Osteoblast (primary cell): ENCODE measurements at places on chromosomes 11 and 22.

- DNase-seq = peak; percentile 87
- no peaks in the 10 kb centered on the region for H3K27me3 ChIP-seq
- H3K36me3 ChIP-seq = peaks cover 7% of the 10 kb centered on the region
- peaks cover 13% of the 10 kb centered on the region for H3K4me1 ChIP-seq
- peak overlapping the region; percentile 48 for H3K27ac ChIP-seq
These were observed 873 bp downstream of the NCAPH2 start for GRCh38 chr22:50508897-50509296.

DNA sequence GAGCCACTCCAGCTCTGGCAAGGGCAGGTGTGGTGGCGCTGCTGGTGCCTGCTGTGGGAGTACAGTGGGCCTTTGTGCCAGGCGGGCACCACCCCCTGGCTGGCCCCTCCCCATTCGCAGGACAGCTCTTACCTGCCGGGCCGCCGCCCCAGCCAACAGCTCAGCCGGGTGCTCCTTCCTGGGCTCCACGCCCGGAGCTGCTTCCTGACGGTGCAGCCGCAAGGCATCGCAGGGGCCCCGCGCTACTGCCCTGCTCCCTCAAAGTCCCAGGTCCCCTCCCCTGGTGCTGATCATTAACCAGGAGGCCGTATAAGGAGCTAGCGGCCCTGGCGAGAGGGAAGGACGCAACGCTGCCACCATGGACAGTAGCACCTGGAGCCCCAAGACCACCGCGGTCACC is at the start of gene SLC5A1:
SLC5A1 (plus strand) TSS at position 338 of the 400 bp plus-strand sequence; CDS start at position 359, 21 bp downstream.
- peaks cover 57% of the 10 kb centered on the region for H3K27me3 ChIP-seq
- no peaks in the 10 kb centered on the region for H3K4me1 ChIP-seq
- DNase-seq = no peak

DNA sequence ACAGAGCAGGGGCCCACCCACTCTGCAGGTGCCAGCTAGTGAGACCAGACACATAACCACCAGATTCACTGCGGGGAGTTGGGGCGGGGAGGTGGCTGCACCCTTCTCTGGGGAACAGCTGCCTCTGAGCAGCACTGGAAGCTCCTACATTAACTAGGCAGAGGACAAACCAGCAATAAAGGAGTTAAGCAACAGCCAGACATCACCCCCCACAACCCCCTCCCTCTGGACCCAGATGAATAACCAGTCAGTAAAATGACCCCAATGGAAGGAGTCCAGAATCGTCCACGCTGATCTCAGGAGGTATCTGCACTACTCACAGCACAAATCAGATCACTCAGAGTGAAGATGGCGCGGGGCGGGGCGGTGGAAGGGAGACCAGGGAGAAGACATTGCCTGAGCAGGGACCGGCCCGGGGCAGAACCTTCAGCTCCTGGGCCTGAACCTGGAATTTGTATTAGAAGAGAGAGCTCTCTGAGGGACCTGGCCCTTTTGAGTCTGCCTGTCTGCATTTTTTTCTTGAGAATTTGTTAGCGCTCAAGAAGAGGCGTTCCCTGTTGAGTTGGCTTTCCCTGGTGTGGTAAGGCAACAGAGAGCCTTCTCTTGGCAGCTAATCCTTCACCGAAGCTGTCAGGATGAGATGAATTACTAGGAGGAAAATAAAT is 125.5 kb upstream of the NCAM1 start:
- no peak overlapping the region for H3K4me3 ChIP-seq
- no peak for DNase-seq
- no peaks in the 10 kb centered on the region for H3K4me1 ChIP-seq
- no peaks in the 10 kb centered on the region for H3K36me3 ChIP-seq
- no peak overlapping the region for H3K27ac ChIP-seq

- H3K27me3 ChIP-seq = no peaks in the 10 kb centered on the region
- H3K27ac ChIP-seq = no peak overlapping the region
- H3K4me1 ChIP-seq = no peaks in the 10 kb centered on the region
- no peak for DNase-seq
- H3K36me3 ChIP-seq = no peaks in the 10 kb centered on the region
- H3K4me3 ChIP-seq = no peak overlapping the region
These were observed 331.4 kb downstream of the DLG2 start for GRCh38 chr11:85295694-85296271.

DNA sequence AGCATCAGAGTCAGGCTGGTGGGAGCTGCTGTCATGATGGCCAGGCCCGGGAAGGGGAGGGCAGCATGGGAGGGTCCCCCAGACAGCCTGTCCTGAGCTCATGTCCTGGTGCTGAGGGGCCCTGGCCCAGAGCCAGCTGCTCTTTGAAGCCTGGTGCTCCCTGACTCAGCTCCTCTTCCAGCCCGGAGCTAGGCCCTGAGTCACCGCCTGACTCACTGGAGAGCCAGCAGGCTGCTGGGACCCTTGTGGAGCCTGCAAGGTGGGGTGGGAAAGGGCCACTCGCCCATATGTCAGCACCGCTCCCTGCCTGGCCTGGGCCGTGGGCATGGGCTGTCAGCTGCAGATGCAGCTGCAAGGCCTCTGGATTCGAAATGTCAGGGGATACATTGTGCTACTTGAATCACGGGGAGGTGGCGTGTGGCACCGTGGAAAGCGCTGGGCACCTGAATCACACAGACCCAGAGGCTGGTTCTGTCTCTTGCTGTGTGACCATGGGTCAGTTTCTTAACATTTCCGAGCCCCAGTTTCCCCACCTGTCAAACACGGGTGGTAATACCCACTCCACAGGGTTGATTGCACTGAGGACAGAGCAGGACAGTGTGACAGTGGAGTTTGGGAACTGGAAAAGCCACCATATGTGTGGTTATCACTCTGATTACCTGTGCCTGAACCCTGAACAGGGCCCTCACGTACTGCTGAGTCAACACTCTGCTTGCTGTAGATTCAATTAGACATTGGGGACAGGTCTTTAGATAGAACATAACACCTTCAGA is 4.4 kb downstream of the CACNA1I start:
- H3K4me3 ChIP-seq = no peak overlapping the region
- no peak overlapping the region for H3K27ac ChIP-seq
- H3K36me3 ChIP-seq = no peaks in the 10 kb centered on the region
- DNase-seq = peak; percentile 99

- no peaks in the 10 kb centered on the region for H3K4me1 ChIP-seq
- H3K36me3 ChIP-seq = no peaks in the 10 kb centered on the region
- H3K4me3 ChIP-seq = no peak overlapping the region
- peaks cover 19% of the 10 kb centered on the region for H3K27me3 ChIP-seq
- DNase-seq = no peak
These were observed 616.3 kb downstream of the INSC start for GRCh38 chr11:15730995-15731385.

DNA sequence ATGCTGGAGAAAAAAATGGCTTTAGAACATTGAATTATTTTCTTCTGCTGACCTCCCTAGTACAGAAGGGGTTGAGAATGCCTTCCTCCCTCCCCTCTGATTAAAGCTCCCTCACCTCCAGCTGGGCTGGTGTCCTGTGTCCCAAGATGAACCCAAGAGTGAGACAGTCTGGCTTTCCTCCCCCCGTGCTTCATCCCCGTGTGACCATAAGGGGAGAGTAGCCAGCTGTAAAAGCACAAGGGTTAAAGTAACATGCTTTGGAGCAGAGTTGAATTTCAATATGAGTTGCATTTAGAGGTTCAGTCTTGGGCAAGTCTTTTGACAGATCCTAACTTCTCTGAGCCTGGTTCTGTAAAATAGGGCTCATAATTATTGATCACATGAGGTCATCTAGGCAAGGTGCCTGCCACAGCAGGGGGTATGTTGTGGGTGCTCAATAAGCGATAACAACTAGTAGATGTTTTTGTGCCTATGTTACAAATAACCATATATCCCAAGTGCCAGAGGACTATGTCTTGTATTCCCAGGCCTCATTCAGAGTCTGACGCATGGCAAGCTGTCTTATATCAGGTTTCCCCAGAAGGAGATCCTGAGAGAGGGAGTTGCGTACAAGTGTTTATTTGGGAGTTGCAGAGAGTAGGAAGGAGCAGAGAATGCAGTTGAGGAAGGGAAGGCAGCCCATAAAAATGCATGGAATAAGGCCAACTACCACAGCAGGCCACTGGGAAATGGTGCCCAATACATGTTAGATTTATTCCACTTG is 4.1 kb downstream of the PRG2 start:
- no peaks in the 10 kb centered on the region for H3K4me1 ChIP-seq
- no peak for DNase-seq
- no peak overlapping the region for H3K4me3 ChIP-seq
- no peak overlapping the region for H3K27ac ChIP-seq
- no peaks in the 10 kb centered on the region for H3K36me3 ChIP-seq
- H3K27me3 ChIP-seq = peaks cover 10% of the 10 kb centered on the region

GRCh38 chr11:117316197-117316961 is at the start of gene BACE1:
BACE1 (minus strand) TSS chr11:117316256; CDS start chr11:117315795, 461 bp downstream.
- H3K27me3 ChIP-seq = no peaks in the 10 kb centered on the region
- H3K4me1 ChIP-seq = peaks cover 27% of the 10 kb centered on the region
- H3K27ac ChIP-seq = peak within 1 kb of the TSS; percentile 51
- H3K4me3 ChIP-seq = peak within 1 kb of the TSS; percentile 74

DNA sequence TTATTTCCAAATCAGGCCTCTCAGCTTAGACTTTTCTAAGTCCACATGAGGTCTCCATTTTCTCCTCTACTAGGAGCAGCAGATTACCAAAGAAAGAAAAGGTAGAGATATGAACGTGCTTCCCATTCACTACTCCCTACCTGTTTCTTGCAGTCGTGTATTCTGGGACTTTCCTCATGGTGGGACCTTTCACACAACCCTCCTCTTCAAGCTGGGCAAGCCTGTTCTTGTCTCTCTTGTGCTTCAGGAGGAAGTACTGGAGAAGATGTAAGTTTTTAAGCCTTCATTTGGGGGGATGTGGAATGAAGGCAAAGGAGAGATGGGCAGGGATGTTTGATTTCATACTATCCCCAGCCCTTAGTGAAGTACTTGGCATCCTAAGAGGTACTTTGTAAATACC is 128.8 kb upstream of the SESN3 start:
- H3K4me1 ChIP-seq = peaks cover 8% of the 10 kb centered on the region
- no peak overlapping the region for H3K27ac ChIP-seq
- H3K36me3 ChIP-seq = no peaks in the 10 kb centered on the region
- no peak for DNase-seq

GRCh38 chr22:43036282-43036829 is 21.4 kb upstream of the PACSIN2 start:
- H3K36me3 ChIP-seq = no peaks in the 10 kb centered on the region
- no peak overlapping the region for H3K4me3 ChIP-seq
- no peaks in the 10 kb centered on the region for H3K27me3 ChIP-seq
- peak; percentile 90 for DNase-seq

DNA sequence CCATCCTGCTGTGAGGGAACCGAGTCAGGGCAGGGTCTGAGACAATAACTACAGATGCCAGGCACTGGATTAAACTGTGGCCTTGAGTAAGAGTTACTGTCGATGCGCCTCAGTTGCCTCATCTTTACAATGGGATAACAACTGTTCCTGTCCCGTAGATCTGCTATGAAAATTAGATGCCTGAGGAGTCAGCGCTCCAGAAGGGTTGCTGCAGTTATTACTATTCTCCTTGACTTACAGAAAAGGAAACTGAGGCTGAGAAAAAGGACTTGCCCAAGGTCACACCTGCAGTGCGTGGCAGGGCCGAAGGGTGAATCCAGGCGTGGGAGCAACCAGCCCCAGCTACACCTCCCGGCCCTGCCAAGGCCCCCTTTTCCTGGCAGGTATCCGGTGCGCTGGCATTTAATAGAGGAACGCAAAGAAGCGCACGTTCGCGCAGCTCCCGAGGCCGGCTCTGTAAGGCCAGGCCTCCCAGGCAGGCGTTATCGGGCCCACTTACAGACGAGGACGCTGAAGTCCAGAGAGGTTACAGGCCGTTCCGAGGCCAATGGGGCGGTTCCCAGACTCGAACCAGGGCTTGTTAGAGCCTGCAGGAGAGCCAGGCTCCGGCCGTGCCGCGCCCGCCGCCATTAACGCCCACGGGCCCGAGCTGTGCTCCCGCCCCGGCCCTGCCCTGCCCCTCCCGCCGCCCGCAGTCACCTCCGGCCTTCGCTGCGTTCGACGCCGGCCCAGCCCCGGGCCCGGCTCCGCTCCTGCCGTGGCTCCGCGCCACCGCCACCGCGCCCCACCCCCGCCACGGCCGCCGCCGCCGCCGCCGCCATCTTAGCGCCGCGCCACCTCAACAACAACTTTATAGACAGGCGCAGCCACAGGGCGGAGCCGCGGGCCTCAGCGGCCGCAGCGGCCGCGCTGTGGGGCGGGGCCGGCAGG is at the start of gene C11orf68:
C11orf68 (minus strand) TSS at position 852 of the 930 bp plus-strand sequence; CDS start at position 821, 31 bp downstream.
- no peaks in the 10 kb centered on the region for H3K27me3 ChIP-seq
- H3K4me1 ChIP-seq = peaks cover 59% of the 10 kb centered on the region

- no peaks in the 10 kb centered on the region for H3K27me3 ChIP-seq
- no peak for DNase-seq
- no peak overlapping the region for H3K27ac ChIP-seq
These were observed 70.3 kb downstream of the SLC1A2 start for GRCh38 chr11:35348898-35349687.

- DNase-seq = no peak
- no peaks in the 10 kb centered on the region for H3K36me3 ChIP-seq
- no peak overlapping the region for H3K4me3 ChIP-seq
- peaks cover 10% of the 10 kb centered on the region for H3K4me1 ChIP-seq
- peak overlapping the region; percentile 20 for H3K27ac ChIP-seq
These were observed 42.0 kb downstream of the MCHR1 start for GRCh38 chr22:40721266-40721665.

GRCh38 chr11:44356351-44356750 is 46.4 kb upstream of the ALX4 start:
- H3K27me3 ChIP-seq = peaks cover 19% of the 10 kb centered on the region
- no peak overlapping the region for H3K27ac ChIP-seq
- H3K4me3 ChIP-seq = no peak overlapping the region
- H3K4me1 ChIP-seq = no peaks in the 10 kb centered on the region

- H3K4me3 ChIP-seq = no peak overlapping the region
- H3K36me3 ChIP-seq = no peaks in the 10 kb centered on the region
- no peaks in the 10 kb centered on the region for H3K4me1 ChIP-seq
- no peaks in the 10 kb centered on the region for H3K27me3 ChIP-seq
- no peak for DNase-seq
- no peak overlapping the region for H3K27ac ChIP-seq
These were observed 467.8 kb downstream of the TBC1D22A start for GRCh38 chr22:47230251-47230650.

DNA sequence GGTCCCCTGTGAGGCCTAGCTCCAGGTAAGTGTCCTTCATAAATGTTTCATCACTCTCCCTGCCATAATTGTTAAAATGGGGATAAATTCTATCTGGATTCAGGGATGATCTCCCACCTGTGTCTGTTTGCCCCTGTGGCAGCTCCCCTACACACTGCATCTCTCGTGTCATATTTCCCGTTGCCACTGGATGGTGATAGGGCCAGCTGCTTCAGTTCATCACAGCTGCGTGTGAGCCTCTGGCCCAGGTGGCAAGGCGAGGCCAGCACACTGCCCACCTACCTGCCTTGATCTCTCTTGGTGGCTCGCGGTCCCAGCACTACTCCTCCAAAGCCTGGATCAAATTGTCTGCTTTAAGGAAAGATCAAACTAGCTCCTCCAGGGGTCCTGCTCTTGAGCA is 187.4 kb downstream of the GRIK4 start:
- H3K27me3 ChIP-seq = peaks cover 3% of the 10 kb centered on the region
- no peaks in the 10 kb centered on the region for H3K36me3 ChIP-seq
- H3K4me3 ChIP-seq = no peak overlapping the region
- DNase-seq = no peak

GRCh38 chr11:66479394-66480116 is 679 bp upstream of the DPP3 start:
- H3K36me3 ChIP-seq = peaks cover 9% of the 10 kb centered on the region
- H3K4me1 ChIP-seq = peaks cover 12% of the 10 kb centered on the region
- no peaks in the 10 kb centered on the region for H3K27me3 ChIP-seq
- peak overlapping the region; percentile 98 for H3K4me3 ChIP-seq
